ENCODE measurements at places on chromosomes 7 and 10.

GRCh38 chr7:128933180-128933891, 4.4 kb upstream of the IRF5 start:
- DNase-seq: no peak

- DNase-seq: peak; percentile 11
These were observed 32.8 kb upstream of the PHF14 start for GRCh38 chr7:10940704-10941355.

GRCh38 chr7:19090526-19090925, 26.9 kb downstream of the TWIST1 start:
- DNase-seq: no peak

DNA sequence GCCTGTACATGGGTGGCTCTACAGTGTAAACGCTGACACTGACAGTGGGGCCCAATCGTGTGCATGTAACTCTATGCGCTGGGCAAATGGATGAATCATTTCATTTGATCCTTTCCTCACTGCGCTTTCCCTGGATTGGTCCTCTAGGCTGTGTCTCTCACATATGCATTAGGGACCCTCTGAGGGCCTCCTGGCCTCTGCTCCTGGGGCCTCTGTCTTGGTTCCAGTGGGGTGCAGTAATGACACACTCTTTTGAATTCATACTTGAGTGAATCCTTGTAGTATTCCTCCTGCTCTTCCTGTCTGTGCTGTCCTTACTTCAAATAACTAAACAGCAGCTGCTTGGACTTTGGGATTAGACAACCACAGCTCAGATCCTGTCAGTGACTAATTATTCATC, 176.5 kb upstream of the ADO start:
- no peak for DNase-seq

DNA sequence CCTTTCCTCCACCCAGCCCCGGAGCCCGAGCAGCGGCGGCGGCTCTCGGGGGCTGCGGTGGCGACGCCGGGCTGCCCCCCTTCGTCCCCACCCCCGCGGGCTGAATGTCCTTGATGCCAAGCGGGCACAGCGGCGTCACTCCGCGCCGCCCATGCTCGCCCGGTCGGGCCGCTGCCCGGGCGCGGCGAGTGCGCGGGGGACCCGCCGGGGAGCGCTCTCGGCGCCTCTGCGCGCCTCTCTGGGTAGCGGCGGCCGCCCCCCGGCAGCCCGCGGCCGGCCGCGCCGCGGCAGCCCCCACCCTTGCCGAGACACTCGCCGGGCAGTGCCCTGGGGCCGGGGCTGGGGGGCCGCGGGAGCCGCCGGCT, 433 bp upstream of the PLXNA4 start:
- DNase-seq: no peak

GRCh38 chr10:89120931-89121763, 86.0 kb downstream of the CH25H start:
- no peak for DNase-seq

GRCh38 chr10:73874267-73875138, at the start of gene CAMK2G:
TSS of gene CAMK2G (minus strand) at chr10:73874555. CDS start at chr10:73874461, 94 bp downstream.
- no peak for DNase-seq

DNA sequence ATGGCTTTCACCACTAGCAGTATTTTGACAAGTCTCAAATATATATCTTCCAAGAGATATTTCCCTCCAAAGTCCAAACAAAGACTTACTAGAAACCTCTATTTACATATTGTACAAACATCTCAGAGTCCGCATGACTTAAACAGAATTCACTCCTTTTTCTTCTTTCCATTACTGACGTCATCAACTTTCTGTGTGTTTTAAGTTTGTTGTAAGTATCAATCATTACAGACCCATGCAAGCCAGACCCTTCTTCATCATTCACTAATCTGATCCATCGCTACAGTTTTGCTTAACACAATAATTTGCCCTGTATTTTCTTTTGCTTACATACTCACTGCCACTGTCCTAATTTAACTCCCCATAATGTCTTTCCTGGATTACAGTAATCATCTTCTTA, 51.9 kb downstream of the SEMA3A start:
- no peak for DNase-seq

GRCh38 chr7:122965306-122965705, 30.2 kb downstream of the TAS2R16 start:
- DNase-seq: no peak

DNA sequence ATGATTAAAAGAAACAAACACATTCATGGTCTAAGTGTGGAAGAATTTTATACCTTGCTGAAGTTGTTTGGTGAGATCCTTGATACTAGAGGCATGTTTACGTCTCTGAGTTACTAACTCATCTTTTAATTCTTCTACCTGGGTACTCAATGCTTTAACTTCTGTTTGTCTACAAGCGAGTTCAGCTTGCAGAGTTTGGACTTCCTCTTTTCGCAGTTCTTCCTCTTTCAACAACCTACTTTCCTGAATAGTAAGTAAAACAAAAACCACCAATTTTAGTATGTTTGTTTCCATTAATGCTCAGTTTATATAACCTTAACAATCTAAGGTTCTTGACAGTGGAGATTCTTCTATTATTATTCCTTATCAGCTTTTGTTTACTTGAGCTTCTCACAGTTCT, 42.9 kb downstream of the CCDC186 start:
- DNase-seq: no peak

DNA sequence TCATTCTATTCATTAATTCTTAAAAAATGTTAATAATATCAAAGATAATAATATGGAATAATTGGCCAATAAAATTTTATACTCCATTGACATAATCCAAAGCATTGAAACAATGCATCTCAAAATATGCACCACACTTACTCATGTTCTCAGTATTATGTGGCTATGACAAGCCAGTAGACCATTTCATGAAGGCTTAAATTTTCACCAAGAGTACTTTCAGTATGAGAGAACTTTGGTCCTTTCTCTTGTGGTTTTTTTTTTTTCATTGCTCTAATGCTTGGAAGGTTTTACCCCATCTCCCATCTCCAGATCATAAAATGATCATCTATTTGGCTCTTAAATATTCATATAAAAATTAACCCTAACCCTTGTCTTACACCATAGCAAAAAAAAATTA, 45.5 kb upstream of the TMEM140 start:
- DNase-seq: no peak

- DNase-seq: no peak
These were observed 9.7 kb downstream of the GIMAP5 start for GRCh38 chr7:150746921-150747320.

DNA sequence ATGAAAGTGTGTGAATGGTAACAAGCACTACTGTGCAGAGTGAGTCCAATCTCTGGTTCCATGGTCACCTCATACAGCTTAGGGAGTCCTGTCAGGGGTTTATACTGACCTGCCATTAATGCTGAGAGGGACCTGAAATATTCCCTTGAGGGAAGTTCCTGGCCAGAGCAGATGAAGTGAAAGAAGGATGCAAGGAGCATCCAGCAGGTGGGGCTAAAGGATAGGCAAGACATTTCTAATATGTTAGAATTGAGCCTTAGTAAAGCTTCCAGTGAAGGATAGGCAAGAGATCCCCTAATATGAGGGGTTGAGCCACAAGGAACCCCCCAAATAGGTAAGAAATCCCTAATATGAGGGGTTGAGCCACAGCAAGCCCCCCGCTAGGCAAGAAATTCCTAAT, 25.5 kb upstream of the FAM221A start:
- DNase-seq: no peak

DNA sequence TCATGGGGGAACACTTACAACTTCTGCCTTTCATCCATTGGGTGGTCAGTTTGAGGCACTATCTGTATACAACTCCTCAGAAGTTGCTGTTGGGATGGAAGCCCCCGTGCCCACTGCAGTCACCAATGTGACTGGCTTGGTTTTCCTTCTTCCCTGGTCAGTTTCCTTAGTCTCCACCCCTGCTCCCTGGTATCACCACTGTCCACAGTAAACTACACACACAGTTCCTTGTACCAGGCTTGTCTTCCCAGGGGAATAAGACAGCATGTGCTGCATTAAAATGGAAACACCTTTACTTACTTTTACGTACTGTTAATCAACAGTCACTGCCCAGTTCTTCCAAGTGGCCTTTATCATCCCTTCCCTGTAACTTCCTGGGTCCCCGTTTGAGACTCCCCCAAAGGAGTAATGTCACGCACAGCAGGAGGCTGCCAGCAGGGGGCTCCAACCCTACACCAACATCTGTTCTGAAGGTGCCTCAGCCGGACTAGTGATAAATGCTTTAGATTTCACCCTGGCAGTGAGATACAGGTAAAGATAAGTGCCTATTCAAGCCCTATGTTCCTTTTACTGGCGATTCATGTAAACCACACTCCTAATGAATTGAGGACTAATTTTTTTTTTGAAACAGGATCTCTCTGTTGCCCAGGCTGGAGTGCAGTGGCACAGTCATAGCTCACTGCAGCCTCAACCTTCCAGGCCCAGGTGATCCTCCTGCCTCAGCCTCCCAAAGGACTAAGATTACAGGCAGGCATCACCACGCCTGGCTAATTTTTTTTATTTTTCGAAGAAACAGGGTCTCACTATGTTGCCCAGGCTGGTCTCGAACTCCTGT, 45.3 kb upstream of the PIK3AP1 start:
- no peak for DNase-seq

DNA sequence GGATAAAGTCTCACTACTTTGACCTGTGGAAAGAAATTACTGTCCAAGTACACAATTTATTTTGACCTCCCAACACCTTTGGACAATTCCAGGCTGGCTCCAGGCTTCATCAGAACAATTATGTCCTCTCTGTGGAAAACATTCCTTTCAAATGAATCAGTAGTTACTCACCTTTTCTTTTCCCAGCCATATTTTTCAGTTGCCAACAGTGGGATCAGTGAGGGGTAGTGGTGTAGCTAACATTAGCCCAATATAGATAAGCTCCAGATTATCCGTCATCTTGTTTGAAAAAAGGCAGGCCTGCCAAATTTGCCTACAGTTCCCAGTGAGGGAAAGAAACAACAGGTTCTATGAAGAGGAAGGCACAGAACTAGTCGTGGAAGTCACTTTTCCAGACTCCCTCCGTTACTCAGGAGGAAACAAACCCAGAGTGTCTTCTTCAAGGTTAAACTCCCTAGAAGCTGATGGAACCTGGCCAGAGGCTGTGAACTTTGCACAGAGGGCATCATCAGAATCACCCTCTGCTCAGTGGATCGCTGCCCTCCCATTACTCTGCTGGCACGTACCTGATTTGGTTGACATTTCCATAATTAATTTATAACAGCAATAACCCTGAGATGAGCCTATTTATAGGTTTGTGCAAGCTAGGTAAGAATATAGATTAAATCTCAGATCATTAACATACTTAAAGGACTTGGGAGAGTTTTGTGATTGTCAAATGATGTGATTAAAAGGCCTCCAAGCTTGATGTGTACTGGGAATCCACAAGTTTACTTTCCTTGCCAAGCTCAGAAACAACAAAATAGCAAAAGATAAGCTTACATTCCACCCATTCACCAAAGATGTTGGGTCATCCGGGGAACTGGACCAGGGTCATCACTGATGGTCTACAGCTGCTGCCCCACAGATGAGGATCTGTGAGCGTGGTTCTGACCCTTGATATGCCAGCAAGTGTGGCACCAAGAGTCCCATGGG, 654.6 kb upstream of the GALNT17 start:
- no peak for DNase-seq

- DNase-seq: no peak
These were observed 569.9 kb upstream of the C7orf33 start for GRCh38 chr7:148020679-148021078.

DNA sequence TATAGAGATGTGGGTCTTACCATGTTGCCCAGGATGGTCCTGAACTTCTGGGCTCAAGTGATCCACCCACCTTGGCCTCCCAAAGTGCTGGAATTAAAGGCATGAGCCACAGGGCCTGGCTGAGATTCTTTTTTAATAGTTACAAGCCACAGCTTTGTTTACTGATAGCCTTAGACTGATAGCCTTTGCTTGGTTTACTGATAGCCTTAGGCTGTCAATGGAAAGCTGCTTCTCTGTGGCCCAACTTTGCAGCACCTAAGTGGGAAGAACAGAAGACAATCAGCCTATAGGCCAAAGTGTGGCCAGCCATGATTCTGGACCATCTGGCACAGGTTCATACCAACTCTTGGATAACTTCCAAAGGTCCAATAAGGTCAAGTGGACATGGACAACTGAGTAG, 24.1 kb upstream of the CDCA7L start:
- no peak for DNase-seq

- DNase-seq: no peak
These were observed 461.9 kb downstream of the PTPRN2 start for GRCh38 chr7:158125721-158126120.

- no peak for DNase-seq
These were observed 19.5 kb downstream of the TSPAN15 start for GRCh38 chr10:69470463-69471384.

DNA sequence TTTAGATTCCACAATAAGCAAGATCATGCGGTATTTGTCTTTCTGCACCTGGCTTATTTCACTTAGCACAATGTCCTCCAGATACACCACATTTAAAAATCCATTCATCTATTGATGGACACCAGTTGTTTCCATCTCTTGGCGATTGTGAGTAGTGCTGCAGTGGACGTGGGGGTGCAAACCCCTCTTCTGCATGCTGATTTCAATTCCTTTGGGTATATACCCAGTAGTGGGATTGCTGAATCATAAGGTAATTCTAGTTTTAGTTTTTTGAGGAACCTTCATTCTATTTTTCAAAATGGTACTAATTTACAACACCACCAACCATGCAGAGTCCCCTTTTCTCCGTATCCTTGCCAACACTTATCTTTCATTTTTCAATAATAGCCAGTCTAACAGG, 2.0 kb upstream of the ASB10 start:
- no peak for DNase-seq

DNA sequence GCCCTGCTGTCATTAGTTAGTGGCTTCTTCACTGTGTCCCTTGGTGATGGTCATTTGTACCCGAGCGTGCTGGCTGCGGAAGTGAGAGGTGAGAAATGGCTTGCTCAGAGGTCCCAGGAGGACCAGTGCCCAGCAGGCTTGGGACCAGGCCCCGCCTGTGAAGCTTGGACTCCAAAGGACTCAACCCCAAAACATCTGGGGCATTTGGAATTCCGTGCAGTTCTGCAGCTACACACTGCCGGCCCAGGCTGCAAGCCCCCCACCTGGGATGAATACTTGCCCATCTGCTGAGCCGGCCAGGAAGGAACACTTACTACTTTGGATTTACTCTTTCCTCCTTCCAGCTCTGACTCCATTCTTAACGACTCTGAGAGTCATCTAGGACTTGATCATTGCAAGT, 18.0 kb downstream of the ECHDC3 start:
- DNase-seq: no peak

GRCh38 chr7:103073989-103074518, 542 bp downstream of the FBXL13 start:
- DNase-seq: no peak

- no peak for DNase-seq
These were observed 66.4 kb downstream of the CDC123 start for GRCh38 chr10:12262278-12262981.

- no peak for DNase-seq
These were observed 34.2 kb upstream of the IL15RA start for GRCh38 chr10:6011558-6011957.

- DNase-seq: no peak
These were observed 13.9 kb downstream of the VCL start for GRCh38 chr10:74011770-74012169.
